LoVo (cell line): ENCODE measurements at places on chromosomes 1 and 21.

DNA sequence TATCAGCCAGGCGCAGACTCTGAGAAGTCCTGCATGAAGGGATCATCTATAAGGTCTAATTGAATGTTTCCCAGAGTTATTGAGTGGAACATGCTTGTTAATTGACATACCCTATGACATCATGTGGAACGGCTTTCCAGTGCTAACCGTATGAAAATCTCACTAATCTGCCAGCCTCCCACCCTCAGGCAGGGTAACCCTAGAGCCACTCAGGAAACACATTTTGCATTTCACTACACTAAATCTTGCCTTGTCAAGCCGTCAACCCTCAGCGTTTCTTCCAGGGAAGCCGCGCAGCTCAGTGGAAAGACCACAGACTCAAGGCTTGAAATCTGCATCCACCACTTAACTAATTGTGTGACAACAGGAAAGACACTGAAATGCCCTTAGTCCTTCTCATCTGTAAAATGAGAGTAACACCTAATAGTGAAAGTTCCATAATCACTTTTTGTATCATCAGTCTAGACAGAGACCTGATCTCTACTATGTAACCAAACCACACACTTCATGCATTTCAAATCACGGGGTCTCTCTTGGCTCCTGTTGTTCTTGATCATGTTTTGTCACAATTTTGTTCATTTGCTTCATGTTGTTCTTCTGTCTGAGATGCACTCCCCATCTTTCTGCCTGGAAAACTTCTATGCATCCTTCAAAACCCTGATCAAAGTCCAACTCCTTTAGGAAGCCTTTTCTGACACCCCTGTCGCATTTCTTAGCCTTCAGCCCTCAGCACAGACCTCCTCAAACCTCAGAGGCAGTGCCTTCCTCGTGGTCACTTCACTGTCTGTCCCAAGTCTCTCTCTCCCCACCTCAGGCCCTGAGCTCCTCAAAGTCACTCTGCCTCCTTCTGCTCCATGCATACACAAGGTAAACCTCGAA is 246.5 kb downstream of the TOMM20 start:
- DNase-seq, result no peak

DNA sequence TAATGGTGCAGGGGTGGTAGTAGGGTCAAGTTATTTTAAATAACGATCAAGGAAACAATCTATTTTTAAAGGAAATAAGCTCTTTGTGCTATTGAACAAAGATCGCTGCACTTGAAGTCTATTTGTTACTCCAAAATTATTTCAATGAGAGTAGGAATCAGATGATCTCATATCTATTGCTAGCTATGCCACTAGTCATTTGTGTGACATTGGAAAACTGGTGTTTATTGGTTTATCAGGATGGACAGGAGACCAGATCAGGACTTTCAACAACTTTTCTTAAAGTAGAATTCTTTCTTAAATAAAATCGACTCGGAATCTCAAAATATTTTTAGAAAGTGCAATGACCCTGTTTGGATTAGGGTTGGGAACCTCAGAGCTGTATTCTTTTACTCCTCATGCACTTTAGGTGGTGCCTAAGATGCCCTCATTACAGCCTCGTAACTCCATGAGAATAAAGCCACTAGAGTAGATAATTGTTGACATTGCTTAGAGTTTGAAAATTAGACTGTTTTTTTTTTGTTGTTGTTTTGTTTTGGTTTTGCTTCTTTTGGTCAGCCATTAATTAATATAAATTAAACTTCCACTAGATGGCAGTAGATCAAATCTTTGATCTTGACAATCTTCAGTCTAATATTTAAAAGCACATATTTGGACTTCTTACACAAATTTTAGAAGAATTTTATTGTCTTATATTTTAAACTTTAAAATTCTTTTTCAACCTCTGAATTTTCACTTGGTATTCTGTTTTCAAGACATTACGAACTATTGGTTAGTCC is 352.4 kb downstream of the USP25 start:
- DNase-seq, result peak; percentile 43

- DNase-seq, result no peak
These were observed 35.2 kb downstream of the PTPRC start for GRCh38 chr1:198674009-198674408.

DNA sequence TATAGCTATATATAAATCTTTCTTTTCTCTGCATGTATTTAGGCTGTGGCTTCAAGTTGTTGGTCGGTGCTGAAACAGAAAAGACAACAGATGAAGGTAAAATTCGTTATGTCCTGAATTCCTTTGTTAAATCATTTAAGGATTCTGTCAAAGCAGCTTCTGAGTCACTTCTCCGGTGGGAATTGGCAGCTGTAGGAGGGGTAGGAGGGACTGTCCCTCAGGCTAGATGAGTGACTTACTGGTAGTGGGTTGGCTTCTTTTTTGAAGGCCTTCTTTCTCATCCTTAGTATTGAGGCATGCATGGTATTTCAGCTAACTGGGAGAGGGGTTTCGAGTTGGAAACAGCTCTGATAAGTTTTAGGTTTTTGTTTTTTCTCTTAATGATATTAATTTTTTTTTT is 22.1 kb upstream of the NEXN start:
- DNase-seq, result no peak

- DNase-seq, result no peak
These were observed 5.1 kb upstream of the ARNT start for GRCh38 chr1:150881331-150882070.

DNA sequence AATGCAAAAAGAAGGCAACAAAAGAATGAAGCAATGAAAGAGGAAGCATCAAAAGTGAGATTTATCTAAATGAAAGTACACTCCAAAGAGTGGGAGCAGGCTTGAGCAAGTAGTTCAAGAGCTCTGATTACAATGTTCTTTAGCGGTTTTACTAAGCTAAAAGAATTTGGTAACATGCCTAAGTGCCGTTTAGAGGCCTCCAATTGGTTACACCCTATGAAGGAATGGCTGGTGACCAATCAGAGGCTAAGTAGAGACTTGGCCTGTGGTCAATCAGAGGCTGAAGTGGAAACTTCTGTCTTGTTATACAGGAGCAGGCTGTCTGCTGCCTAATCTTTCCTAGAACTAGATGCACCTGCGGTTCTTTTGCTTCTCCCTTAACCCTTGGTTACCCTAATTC is 59.1 kb downstream of the PTGFR start:
- DNase-seq, result no peak

DNA sequence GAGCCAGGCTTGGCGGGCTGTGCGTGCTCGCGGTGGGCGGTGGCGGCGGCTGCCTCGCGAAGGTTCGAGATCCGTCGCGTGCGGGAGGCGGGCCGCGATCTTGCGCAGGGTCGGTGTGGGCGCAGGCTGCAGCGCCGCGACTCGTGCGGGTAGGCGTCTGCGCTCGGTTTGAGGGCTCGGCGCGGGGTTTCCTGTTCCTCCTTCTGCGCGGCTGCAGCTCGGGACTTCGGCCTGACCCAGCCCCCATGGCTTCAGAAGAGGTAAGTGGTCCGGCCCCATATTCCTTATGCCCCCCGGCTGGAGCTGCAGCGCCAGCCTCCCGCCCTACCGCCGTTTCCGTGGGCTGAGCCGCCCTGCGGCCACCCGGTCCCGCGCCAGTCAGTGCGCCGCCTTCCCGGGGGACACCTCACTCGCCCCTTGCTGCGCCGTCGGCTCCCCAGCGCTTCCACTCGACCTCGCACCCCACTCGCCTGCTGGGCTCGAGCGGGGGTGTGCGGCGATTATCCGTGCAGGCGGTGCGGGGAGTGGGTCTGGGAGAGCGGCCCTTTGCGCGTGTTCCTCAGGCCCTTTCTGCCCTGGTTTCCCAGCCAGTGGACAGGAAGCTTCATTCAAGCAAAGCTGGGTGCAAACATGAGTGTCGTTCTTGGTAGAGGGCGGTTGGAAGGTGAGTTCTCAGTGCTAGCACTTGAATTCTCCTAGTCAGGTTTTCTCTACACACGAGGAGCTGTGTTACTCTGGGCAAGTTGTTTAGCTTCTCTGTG is at the start of gene CACYBP:
Gene CACYBP, plus strand, starts transcription at position 12 of the 761 bp plus-strand sequence. Its CDS starts 234 bp downstream, at position 246.
- DNase-seq, result peak; percentile 11

GRCh38 chr21:34252751-34253150 is 111.1 kb upstream of the KCNE2 start:
- DNase-seq, result no peak

- DNase-seq, result no peak
These were observed 34.1 kb upstream of the DIP2A start for GRCh38 chr21:46424621-46425020.

DNA sequence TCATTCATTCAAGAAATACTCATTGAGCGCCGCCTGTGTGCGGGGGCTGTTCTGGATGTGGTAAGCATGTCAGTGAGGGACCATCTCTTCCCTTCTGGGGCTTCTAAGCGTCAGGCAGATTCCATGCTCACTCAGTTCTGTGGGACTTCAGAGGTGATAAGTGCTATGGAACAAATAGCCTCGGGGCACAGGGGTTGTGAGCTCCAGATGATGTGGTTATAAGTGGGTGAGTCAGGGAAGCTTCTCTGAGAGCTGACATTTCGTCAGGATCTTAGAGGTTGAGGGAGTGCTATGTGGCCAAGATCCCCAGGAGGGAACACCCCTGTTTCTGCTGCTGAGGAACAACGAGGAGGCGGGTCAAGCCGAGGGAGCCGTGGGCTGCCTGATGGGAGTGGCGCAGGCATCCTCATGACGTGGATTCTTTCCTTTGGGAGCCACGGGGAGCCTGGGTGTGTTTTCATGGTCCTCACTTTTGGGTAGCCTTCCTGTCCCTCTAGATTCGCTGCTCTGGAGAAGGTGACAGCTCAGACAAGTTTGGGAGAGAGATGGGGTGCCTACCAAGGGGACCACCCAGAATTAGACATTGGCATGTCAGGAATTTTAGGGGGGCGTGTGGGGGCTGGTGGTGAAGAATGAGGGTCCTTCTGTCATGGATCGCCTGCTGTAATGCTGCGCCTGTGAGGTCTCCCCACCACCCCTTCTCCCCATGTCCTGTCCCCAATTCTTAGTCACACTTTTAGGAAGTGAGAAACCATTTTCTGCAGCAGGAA is 38.5 kb downstream of the HUNK start:
- no peak for DNase-seq

GRCh38 chr1:164794356-164794755 is 235.4 kb downstream of the PBX1 start:
- DNase-seq, result peak; percentile 9

GRCh38 chr21:46050668-46051378 is 47.1 kb upstream of the COL6A2 start:
- DNase-seq, result no peak

DNA sequence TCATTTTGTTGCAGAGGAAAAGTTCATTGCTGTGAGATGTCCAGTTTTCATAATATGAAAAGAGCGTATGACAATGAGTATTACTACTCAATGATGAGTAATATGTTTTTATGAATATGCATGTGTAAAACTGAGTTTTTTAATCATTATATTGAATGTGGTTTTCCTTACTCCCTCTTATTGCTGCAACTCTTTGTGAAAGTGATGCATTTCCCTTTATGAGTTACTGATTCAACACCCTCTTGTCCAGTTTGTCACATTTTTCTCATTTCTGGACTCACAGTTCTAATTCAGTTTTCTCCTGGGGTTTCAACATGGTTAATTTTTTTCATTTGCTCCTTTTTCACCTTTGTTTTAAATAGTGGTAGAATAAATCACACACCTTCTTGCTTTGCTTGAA is 35.2 kb upstream of the KCNJ15 start:
- DNase-seq, result no peak

- peak; percentile 81 for DNase-seq
These were observed at the start of gene FAAH for GRCh38 chr1:46394108-46394871. TSS of gene FAAH (plus strand) at chr1:46394317. CDS start at chr1:46394349, 32 bp downstream.

- no peak for DNase-seq
These were observed 18.5 kb downstream of the MIGA1 start for GRCh38 chr1:77797991-77798390.

DNA sequence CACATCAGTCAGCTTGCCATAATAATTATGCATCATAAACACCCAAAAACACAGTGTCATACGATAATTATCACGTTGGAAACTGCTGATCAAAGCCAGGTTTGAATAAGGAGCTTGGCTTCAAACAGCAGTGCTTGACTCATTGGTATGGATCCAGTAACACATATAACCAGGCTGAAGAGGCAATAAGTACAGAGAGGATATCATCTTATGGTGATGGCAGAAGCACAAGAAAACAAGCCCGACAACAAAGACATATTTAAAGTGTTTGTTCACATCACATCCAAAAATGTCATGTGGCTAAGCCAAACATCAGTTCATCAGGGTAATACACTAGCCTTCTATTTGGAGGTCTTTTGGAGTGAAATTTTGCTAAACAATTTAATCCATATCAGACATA is 389.7 kb downstream of the NCAM2 start:
- DNase-seq, result no peak

GRCh38 chr1:220250681-220251080 is 21.6 kb downstream of the RAB3GAP2 start:
- no peak for DNase-seq

- DNase-seq, result no peak
These were observed 86.8 kb upstream of the RAB4A start for GRCh38 chr1:229184066-229184465.

GRCh38 chr1:241776911-241777310 is 71.1 kb upstream of the EXO1 start:
- DNase-seq, result no peak

GRCh38 chr1:205849619-205850355 is at the start of gene PM20D1:
TSS of gene PM20D1 (minus strand) at chr1:205850132. CDS start at chr1:205850072, 60 bp downstream.
- DNase-seq, result no peak

- DNase-seq, result no peak
These were observed 68.9 kb downstream of the LRRC8C start for GRCh38 chr1:89701746-89702241.

GRCh38 chr1:198047913-198048312 is 108.9 kb upstream of the NEK7 start:
- DNase-seq, result no peak

- DNase-seq, result no peak
These were observed 22.9 kb downstream of the LRIG2 start for GRCh38 chr1:113095790-113096455.

DNA sequence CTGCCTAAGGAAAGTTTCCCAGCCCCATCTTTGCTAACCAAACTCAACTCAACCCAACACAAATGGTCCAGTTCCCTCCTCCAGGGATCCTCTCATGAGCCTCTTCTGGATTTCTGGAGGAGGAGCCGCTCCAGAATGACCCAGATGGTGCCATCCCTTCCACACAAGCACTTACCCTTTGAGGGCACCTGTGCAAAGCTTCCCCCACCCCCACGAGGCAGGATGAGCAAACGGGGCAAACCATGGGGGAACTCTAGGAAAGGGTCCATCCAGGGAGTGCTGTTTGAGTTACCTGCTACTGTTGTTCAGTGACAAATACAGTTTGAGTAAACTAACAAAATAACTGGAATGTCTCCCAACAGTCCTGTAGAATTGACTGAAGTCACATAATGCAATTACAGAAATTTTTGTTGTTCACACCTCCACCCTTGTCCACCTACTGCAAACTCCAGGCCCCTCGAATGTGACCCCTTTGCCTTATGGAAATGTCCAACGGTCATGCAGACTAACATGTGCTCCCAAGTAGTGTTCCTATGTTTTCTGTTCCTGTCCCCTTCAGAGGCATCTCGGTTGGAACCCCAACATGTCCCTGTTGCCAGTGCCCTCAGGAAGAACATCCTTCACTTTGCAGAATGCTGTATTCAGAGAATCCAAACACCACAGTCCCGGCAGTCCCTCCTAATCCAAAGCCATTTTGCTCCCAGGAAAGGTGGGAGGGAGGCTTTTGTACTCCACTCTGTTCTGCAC is 160.1 kb downstream of the RRAGC start:
- DNase-seq, result no peak

GRCh38 chr1:160996178-160996577 is 24.8 kb downstream of the F11R start:
- peak; percentile 41 for DNase-seq
